ENCODE measurements at places on chromosomes 12 and 14.

- no peak for DNase-seq
These were observed 4.0 kb downstream of the P2RX2 start for GRCh38 chr12:132622437-132623071.

GRCh38 chr14:54566410-54567223 is at the start of gene SAMD4A:
TSS of gene SAMD4A (plus strand) at chr14:54567128. CDS start at chr14:54567917, 789 bp downstream.
- no peak for DNase-seq

DNA sequence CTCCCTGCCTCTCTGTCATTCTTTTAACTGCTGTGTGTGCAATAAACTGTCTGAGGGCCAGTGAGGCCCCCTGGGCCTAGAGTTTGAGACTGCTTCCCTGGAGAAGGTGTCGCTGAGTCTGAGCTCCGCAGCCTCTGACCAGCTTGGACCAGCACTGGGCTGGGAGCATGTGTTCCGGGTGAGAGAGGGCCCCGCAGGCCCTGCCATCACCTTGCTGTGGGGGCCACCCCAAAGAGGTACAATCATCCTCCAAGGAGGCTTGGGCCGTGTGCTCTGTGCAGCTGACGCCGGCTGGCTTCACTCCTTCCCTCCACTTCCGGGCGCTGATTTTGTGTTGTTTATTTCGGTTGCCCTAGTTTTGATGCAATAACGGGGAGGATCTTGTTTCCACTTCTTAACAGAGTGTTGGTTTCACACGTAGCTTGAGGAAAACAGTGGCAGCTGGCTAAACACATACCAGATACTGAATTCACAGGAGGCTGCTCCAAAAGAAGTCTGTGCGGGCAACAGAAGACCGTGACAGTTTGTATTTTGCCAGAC is 121.6 kb downstream of the TMEM132C start:
- no peak for DNase-seq

GRCh38 chr14:37587881-37588666 is 7.0 kb downstream of the FOXA1 start:
- DNase-seq: no peak

DNA sequence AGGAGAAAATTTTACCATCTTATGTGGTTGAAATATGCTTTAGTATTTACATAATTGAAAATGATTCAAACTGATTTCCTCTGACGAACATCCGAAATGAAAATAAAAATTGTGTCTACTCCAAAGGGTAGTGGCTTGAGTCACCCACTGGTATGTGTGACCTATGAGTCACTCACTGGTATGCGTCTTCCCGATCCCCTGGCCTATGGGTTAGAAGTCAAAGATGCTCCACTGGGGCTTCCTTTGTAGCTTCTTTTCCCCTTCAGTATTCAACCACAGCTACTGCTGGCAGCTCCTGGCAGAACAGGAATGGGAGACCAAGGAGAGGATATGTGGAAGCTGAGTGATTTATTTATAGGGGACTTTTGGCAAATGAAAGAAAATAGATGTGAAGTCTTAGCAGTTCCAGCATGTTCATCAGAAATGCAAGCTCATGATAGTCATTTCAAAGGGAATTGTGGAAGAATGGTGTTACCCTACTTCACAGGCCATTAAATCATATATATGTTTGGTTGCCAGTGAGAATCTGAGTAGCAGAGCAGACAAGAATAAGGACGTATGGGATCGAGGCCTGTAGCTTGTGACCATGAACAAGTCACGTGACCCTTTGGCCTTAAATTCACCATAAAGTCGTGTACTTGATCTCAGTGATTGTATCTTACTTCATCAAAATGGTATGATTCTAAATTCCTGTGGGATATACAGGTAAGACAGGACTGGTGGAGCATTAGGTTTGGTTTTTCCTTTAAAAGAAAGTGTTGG is 108.3 kb downstream of the CRADD start:
- DNase-seq: no peak

DNA sequence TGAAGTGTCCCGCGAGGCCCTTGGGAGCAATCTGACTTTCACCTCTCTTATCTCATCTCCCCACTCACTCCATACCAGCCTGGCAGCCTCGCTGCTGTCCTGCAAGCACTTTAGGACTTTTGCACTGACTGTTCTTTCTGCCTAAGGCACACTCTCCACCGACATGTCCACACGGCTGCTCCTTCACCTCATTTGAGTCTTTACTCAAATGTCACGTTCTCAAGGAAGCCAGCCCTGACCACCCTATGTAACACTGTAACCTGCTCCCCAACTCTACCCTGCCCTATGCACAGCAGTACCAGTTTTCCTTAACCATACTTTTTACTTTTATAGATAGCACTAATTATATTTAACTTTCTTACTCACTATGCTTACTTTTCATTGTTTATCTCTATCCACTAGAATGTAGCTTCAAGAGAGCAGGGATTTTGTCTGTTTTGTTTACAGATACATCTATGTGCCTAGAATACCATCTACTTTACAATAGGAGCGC is 32.0 kb downstream of the PRKD1 start:
- no peak for DNase-seq

DNA sequence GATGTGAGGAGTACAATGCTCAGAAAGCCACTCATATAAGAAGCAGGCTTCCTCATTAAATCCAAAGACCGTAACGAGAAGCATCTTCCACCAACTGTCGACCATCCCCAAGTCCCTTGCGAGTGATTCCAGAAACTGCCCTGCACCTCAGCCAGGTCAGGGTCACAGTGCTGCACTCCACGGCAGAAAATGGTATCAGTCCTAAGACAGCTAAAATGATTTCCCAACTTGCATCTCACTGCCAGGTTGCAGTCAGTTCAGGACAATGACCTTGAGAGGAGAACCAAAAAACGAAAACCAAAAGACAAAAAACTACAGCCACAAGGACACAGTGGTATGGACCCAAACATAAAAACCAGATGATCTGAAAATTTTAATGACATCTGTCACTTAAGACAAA is 20.6 kb downstream of the SBNO1 start:
- no peak for DNase-seq

DNA sequence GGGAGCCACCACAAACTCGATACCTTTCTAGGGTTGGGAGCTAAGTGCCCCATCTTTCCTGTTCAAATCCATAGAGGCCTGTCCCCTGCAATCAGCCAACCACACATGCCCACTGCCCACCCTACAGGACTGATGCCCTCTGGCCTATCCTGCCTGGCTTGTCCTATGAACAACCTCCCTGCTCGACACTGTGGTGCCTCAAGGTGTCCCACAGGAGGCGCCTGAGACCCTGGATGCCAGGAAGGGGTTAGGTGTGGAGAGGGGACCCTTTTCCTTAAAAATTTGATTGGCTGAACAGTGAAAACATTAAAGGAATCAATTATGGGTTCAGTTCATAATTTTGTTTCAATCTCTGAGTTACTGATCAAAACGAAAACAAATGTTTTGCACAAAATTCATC is 97.3 kb upstream of the FZD10 start:
- no peak for DNase-seq

DNA sequence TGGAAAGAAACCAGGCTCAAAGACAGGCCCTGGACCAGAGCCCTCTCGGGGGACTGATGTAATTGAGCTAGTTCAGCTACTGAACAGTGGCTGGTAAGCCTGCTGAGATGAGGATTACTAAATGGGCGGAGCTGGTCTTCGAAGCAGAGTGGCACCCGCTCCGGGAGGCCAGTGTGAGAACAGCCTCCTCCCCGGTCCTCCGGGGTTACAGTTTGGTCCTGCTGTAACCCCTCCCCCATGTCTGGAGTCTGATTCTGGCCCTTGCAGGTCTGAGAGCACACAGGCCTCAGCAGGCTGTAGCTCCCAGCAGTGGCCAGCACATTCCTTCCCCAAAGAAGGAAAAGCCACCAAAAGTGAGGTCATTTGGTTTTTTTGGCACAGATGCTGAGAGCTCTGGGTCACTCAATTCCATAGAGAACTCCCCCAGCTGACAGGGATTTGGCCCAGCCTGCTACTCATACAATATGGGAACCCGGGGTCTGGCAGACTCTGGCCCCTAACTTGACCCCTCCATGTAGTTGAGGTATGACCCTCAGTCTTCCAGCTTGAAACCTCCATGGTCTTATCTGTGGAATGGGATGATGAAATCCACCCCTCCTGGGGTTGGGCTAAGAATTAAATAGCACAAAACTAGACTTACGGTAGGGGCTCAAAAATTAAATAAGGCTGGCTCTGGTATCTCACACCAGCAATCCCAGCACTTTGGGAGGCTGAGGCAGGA is 39.0 kb downstream of the ACTN1 start:
- DNase-seq: no peak

GRCh38 chr12:128236525-128236924 is 30.4 kb upstream of the TMEM132C start:
- no peak for DNase-seq

DNA sequence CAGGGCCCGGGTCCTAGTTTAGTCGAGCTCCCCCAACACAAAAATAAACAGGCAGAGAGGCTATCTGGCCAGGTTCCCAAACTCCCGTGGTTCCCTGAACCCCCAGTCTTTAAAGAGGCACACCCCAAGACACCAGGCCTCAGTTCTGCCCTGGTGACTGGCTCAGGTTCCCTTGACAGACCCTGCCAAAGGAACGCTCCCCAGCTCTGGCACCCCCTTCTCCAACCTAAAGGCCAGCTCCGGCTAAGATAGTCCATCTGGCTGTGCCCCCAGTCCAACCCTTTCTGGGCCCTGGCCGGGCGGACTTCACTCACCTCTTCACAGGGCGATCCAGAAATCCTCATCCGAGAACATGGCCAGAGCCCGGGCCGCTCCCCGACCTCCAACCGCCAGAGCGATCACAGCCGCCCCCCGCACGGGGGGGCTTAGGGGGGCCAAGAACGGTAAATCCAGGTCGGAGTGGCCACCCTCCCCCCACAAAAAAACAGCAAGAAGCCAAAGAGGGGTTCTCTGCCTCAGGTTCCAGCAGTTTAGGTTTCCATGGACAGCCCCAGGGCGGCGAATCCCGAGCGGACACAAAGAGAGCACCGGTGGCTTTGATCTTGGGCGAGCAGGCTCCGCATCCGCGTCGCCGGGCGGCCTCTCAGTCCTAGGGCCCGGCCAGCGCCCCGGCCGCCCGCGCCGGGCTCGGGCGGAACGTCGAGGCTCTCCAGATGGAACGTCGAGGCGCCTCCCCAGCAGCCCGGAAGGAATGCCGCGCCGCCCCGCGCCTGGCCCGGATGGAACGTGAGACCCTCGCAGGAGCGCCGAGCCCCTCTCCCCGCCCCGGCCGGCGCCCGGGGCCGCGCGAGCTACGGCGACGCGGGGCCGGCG is 1.1 kb downstream of the KMT2D start:
- DNase-seq: no peak

DNA sequence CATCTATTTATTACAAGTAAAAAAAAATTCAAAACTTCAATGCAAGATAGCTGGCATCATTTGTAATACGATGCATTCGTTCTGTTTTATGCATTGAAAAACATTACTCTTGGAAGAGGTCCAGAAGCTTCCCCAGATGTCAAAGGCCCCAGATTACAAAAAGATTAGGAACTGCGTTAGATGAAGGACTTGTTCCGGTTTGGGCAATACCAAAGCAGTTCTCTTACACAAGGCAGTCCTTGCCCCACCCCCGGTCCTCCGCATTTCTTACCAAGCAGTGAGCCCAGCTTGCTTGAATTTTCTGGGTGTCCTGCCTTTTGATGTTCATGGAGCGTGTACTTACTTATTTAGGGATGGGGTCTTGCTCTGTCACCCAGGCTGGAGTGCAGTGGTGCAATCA is 4.8 kb upstream of the HVCN1 start:
- DNase-seq: no peak

DNA sequence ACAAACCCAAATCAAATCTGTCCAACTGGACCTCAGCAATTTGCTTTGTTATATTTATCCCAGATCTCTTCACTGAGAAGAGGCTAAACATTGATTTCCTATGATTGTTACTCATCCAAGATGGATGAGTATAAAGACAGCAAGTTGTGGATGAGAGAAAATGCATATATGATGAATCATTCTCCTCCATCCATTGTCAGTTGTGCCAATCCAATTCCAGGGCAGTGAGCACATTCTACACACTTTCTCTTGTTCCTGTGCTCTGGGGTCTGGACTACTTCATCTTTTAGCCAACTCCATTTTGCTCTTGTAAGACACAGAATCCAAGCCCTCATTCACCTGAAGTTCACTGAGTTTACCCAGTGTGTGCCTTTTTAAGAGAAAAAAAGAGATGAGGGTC is 105.7 kb downstream of the GCH1 start:
- no peak for DNase-seq

- no peak for DNase-seq
These were observed 16.0 kb upstream of the EVL start for GRCh38 chr14:100049220-100049619.

DNA sequence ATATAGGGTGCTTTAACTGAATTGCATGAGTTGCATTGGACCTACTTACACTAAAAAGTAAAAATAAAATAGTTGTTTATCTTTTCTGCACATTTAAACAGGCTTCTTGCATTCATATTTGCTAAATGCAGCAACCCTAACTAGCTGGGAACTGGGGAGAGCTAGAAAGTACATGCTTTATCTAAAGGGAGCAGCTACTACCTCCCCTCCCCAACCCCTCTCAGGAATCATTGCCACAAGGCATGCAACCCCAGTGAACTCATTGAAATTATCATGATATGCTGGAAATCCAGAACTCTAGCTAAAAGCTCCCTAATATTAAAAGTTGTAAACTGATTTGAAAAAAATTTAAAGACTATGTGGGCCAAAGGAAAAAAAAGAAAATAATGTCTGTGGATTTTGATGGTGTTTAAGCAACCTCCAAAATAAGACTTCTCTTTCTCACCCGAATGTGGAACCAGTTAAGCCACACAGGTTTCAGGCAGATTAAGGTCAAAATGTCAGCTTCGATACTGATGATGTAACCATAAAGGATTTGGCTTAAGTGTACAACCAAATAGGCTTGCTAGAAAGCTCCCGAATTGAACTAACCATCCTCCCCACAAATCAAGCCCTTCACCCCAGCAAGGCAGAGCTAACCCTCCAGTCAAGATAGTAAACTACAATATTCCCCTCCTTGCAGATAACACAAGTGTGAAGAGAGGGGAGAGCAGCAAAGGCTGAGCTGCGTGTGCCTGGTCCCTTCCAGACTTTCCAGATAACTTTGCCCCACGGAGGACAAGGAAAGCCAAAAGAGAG is 13.8 kb upstream of the POC1B start:
- DNase-seq: no peak

DNA sequence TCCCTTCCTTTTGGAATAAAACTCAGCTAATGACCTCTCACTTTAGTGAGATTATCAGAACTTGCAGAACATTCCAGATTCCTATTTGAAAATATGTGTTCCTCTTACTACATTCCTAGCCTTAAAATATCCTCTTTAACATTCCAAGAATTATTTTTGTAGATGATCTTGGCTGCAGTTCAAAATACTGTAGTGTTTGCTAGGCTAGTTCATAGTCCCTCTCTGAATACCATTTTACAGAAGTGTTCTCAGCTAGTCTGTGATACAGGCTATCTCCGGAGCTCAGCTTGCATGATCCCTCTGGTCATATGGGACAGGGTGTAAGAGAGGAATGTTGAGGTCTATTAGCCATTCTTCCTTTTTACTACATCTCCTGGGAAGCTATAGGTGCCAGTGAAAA is 17.6 kb upstream of the GPR33 start:
- DNase-seq: no peak

GRCh38 chr12:108939594-108939993 is 59.7 kb downstream of the DAO start:
- DNase-seq: no peak

All from NK-92 treated with Interleukin-12 subunit alpha and Interleukin-12 subunit beta, amount 100 ng/mL, for 24 hours (cell line).